Aorta (tissue), 5 donors: ENCODE measurements at places on chromosomes 13 and 19. TPM values are rescaled to one million over a fixed set of nuclear protein-coding genes. Genes with fewer than 3 reads are reported as not detected.
A peak's percentile ranks its signal among the peaks of the same experiment; 100 is the strongest.

- no peaks in the 10 kb centered on the region for H3K27me3 ChIP-seq
- no peak overlapping the region for H3K27ac ChIP-seq
- H3K4me1 ChIP-seq, result no peaks in the 10 kb centered on the region
- H3K36me3 ChIP-seq, result no peaks in the 10 kb centered on the region
Observed at GRCh38 chr13:28505543-28506135, 10.7 kb upstream of the FLT1 start.

DNA sequence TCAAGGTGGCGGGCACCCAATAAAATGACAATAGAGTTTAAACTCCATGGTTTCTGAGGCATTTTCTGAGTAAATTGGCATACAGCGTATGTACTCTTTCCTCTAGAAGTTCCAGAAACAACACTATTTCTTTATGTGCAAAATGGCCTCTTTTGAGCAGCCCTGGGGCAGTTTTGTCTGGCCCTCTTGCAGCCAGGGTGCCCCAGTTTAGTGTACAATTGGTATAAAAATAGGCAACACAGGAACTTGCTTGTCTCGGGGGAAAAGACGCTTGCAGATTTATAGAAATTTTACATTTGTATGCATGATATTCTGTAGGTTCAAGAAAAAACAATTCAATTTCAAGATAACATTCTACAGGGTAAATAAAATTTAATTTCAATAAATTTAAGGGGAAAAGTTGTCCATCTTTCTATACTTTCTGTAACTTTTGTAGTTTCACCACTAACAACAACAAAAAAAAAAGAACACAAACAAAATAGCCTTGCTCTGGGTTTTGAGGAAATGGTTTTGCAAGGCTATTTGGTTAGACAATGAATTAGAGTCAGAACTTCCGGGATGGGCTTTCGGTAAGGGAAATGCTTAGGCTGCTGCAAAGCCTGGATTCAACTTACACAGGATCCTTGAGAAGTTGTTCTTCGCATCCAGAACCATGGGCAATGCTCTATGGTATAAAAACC, 45.3 kb downstream of the LRCH1 start:
- H3K36me3 ChIP-seq, result no peaks in the 10 kb centered on the region
- no peak for DNase-seq
- H3K27ac ChIP-seq, result no peak overlapping the region

DNA sequence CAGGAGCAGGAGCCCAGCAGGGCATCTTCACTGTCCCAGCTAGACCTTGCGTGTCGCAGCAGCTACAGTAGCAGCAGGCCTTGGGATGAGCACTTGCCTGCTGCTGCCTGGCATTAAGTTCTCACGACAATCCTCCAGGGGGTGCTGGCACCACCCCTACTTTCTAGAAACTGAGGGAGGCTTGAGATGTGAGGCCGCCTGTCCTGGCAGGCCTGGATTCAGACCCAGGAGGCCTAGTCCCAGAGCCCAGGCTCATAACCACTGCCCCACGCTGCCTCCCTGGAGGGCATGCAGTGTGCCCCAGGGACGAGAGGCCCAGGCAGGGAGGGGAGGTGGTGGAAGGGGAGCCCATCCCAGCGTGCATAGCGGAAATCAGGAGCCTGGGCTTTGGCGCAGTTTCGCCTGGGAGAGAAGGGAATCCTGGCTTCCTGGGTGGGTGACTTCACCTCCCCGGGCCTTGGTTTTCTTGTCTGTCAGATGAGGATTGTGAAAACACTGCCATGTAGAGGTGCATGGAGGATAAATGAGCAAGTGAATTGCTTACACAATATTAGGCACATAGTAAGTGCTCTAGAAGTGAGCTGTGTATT, 26.1 kb downstream of the PPP5C start:
- no peak overlapping the region for H3K27ac ChIP-seq
- no peaks in the 10 kb centered on the region for H3K27me3 ChIP-seq
- no peak for DNase-seq
- peaks cover 3% of the 10 kb centered on the region for H3K36me3 ChIP-seq
- peaks cover 2% of the 10 kb centered on the region for H3K4me1 ChIP-seq
- no peak overlapping the region for H3K4me3 ChIP-seq

- H3K27ac ChIP-seq, result no peak overlapping the region
- peak overlapping the region; percentile 71 for H3K4me3 ChIP-seq
- H3K4me1 ChIP-seq, result no peaks in the 10 kb centered on the region
- no peaks in the 10 kb centered on the region for H3K36me3 ChIP-seq
- DNase-seq, result no peak
- H3K27me3 ChIP-seq, result no peaks in the 10 kb centered on the region
Observed at GRCh38 chr19:40348961-40349507, 539 bp downstream of the PLD3 start.

GRCh38 chr19:49442354-49442753, 1.0 kb upstream of the SLC17A7 start:
- no peaks in the 10 kb centered on the region for H3K4me1 ChIP-seq
- no peaks in the 10 kb centered on the region for H3K27me3 ChIP-seq
- no peak overlapping the region for H3K27ac ChIP-seq
- no peak overlapping the region for H3K4me3 ChIP-seq
- no peaks in the 10 kb centered on the region for H3K36me3 ChIP-seq

DNA sequence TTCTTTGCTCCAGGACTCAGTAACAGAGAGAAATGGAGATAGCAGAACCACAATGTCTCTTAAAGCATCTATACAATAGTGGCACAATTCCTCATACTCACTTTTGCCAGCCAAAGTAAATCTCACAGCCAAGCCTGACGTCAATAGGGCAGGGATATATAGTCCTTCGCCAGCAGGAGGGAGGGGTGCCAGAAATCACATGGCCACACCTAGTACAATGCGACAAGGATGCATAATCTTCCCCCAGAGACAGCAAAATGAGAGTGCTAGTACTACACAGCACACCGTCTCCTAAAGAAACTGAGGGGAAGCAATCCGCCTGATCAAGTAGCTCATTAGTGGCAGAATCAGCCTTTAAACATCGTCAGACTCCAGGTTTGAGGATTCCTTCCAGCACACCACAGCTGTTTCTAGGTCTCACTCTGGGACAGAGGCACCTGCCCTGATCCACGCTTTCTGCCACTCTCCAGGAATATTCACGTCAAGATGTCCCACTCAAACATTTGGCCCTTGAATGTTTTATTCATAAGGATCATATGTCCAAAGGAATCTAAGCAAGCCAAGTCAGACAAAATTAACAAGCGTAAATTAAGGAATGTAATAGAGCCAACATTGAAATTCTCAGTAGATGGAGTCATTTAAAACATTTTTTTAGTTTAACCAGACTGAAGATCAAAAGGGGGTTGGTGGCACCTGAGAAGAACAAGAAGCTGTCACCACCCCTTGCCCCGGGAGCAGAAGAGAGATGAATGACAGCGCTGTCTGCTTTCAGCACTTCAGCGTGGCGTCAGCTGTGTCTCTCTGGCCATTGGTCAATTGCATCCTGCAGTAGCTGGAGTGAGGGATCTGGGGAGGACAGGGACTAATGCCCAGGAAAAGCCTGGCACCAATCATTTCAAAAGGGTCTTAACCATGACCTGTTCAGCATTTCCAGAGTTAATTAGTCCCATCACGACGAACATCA, 63.5 kb upstream of the SERP2 start:
- peaks cover 5% of the 10 kb centered on the region for H3K4me1 ChIP-seq
- no peak for DNase-seq
- H3K27me3 ChIP-seq, result no peaks in the 10 kb centered on the region
- H3K4me3 ChIP-seq, result no peak overlapping the region

The OR10H1 gene
- total RNA-seq, result 0.10 TPM

The GFY gene
- total RNA-seq, result not detected
